ENCODE measurements at places on chromosomes 2 and 18.
A peak's percentile ranks its signal among the peaks of the same experiment; 100 is the strongest.

GRCh38 chr18:6486764-6487426 lies 72.2 kb upstream of the L3MBTL4 start:
- no peak for DNase-seq

GRCh38 chr2:82998781-82999180 lies 1460.3 kb downstream of the SUCLG1 start:
- no peak for DNase-seq

DNA sequence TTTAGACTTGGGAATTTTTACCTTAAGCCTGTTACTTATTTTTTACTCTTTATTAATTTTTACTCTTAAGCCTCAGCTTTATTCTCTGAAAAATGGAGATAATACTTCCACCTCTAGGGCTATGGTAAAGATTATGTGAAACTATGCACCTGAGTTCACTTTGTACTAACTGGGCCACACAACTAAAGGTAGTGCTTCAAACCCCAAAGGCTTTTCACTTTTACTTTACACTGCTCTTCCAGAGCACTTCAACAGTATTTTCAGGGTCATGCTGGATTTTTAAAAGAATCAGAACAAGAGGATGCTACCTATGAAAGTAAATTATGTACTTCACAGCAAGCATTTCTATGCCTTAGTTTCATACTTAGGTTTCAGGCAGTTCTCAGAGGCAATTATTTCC lies 27.8 kb downstream of the MEX3C start:
- DNase-seq: no peak

GRCh38 chr2:99857867-99858444 lies 284.4 kb downstream of the AFF3 start:
- no peak for DNase-seq

- DNase-seq: no peak
These were observed 160.0 kb downstream of the OSR1 start for GRCh38 chr2:19198381-19198780.

DNA sequence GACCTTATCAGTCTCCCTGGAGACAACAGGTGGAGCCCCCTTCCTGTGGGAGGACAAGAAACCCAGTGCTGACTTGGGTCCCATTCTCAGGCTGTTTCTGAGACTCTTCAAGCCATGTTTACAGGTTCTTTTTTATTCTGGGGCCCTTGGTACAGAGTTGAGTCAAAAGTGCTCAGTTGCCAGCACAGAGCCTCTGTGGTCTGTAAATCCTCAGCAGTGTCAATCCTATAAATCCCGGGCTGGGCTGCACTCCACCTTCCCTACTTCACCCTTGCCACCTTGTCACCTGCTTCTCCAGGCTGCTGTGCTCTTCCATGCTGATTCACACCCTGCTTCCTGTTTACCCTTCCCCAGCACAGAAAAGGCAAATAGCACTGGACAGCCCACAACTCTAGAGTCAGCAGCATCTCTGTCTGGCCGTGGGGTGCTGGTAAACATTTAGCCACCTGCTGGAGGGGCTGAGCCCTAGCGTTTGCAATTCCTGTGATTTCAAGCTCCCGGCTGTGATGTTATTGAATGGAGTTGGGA lies 74.7 kb downstream of the TNFRSF11A start:
- peak; percentile 62 for DNase-seq
